ENCODE measurements at places on chromosomes 16 and 17.

GRCh38 chr17:80125656-80126448 is 21.1 kb downstream of the EIF4A3 start:
- DNase-seq: no peak

DNA sequence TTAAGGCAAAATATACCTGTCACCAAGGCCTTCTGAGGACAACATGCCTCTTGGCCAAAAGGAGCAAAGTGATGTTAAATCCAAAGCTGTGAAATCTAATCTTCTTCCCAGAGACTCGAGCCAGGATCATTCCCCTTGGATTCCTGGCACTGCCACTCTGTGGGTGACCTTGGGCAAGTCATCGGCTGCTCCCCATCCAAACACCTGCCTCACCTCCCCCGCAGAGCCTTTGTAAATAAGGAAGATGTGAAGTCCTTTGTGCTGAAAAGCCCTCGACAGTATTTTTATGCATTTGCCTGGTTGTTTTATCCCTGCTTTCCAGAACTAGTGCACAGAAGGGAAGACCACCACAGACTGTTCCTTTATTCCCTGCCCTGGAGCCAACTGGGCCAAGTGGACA is 5.4 kb upstream of the CEP295NL start:
- no peak for DNase-seq

- no peak for DNase-seq
Observed at GRCh38 chr16:87474566-87474996, 18.2 kb downstream of the ZCCHC14 start.

DNA sequence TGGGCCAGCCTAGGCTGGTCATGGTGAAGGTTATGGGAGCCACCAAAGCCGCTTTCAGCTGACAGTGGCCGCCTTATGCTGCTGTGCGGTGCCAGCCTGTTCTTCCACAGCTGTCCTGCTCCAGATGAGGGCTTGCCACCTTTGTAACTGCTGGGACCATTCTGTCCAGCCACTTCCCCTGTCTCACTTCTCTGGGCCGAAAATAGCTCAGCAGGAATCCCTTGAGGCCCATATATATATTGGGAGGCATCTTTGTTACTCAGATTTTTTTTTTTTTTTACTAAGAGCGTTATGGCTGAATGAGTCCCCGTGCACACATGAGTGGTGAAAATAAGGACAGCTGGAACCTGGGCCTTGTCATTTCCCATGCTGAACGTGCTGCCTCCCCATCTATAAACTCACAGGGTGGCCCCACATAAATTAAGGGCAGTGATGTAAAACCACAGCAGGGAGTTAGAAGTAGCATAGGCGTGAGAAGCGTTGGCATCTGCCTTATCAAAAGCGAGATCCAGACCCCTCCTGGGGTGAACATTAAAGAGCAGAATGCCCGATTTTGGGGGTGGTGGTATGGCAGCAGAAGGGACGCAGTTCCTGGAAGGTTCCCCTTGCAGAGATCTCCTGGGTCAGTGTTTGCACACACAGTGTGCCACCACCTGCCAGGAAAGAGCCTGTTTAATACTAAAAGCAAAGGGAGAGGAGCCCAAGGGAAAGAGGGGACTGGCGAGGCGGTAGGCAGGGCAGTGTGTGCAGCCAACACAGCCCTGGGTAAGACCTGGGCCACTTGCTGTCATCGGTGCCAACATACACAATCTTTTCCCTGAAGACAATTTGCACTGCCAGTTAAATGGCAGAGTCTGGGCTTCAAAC is 57.8 kb downstream of the USP43 start:
- no peak for DNase-seq

- DNase-seq: no peak
Observed at GRCh38 chr17:78544881-78545755, 32.1 kb downstream of the DNAH17 start.

DNA sequence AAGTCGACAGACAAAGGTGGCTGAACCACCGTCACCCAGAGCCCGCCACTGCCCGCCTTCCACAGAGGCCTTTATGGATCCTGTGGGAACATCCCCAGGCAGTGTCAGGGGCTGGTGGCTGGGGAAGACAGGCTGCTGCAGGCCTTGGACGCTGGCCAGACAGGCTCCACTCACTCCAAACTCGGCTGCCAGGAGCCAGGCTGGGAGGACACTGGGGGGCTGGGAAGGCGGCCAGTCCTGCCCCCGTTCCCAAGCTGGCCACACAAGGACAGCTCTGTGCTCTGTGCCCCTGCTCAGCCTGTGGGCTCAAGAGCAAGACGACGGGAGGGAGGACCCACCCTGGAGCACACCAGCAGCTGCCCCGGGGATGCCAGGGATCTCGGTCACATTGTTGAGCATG is 7.6 kb upstream of the LCAT start:
- peak; percentile 88 for DNase-seq

DNA sequence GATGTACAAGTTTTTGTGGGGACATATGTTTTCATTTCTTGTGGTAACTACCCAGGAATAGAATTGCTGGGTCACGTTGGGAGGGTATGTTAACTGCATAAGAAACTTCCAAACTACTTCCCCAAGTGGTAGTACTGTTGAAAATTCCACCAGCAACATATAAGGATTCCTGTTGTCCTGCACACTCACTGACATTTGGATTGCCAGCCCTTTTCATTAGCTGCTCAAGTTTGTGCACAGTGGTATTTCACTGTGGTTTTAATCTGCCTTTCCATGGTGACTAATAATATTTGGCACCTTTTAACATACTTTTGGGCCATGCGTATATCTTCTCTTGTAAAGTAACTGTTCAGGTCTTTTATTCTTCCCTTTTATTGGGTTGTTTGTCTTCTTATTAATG is 103.3 kb downstream of the GNAO1 start:
- DNase-seq: no peak

DNA sequence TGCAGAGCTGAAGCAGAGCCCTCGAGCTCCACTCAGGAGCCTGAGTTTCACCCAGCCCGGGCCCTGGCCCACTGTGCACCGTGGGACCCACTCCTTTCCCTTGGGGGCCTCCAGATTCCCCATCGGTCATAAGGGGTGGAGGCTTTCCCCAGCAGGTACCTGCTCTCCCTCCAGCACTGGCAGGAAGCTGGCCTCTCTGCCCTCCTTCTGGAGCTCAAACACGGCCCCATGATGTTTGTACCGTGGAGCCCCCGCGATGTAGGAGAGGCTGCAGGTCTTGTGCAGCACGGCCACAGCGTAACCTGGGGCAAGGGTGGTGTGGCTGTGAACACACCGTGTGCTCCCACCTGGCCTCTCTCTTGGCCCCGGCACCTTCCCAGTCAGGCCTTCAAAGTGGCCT is 29.9 kb downstream of the HASPIN start:
- no peak for DNase-seq

GRCh38 chr17:15502369-15503112 is 35.1 kb upstream of the CDRT4 start:
- DNase-seq: peak; percentile 33

- DNase-seq: no peak
Observed at GRCh38 chr17:72421128-72422092, 300.6 kb downstream of the SOX9 start.

DNA sequence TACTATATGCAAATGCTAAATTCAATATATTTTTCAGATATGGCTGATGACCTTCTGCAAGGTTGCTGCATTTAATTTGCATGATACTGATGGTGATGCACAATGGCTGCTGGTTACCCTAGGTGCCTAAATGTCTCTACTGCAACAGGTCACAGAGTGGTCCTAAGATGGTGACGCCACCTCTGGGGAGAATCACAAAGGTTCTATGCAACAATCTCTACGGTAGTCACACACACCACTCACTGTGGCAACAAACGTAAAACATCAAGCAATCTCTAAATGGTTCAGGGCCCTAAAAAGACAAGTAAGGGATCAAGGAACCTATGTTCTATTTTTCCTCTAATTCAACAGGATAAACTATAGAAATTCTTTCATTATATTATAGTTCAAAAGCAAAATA is 293.3 kb downstream of the CEP112 start:
- no peak for DNase-seq

DNA sequence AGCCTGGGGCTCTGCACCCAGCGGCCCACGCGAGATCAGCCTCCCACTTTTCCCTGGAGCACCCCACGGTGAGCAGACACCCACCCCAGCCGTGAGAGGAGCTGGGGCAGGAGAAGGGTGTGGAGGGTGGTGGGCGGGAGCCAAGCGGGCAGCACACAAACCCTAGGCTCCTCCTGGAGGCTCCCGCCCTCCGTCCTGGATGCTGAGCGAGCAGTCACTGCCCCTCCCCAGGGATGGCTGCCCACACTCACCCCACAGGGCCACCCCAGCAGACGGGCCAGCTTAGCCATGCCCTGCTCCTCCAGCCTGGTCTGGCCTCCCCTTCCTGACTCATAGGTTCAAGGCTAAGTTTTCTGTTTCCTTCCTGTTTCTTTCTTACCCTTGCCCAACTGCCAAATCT is 15.7 kb upstream of the ABCC3 start:
- DNase-seq: no peak

GRCh38 chr17:79306424-79307318 is 232.0 kb downstream of the ENGASE start:
- DNase-seq: no peak

GRCh38 chr17:74049167-74049966 is 154.1 kb upstream of the RPL38 start:
- DNase-seq: no peak

DNA sequence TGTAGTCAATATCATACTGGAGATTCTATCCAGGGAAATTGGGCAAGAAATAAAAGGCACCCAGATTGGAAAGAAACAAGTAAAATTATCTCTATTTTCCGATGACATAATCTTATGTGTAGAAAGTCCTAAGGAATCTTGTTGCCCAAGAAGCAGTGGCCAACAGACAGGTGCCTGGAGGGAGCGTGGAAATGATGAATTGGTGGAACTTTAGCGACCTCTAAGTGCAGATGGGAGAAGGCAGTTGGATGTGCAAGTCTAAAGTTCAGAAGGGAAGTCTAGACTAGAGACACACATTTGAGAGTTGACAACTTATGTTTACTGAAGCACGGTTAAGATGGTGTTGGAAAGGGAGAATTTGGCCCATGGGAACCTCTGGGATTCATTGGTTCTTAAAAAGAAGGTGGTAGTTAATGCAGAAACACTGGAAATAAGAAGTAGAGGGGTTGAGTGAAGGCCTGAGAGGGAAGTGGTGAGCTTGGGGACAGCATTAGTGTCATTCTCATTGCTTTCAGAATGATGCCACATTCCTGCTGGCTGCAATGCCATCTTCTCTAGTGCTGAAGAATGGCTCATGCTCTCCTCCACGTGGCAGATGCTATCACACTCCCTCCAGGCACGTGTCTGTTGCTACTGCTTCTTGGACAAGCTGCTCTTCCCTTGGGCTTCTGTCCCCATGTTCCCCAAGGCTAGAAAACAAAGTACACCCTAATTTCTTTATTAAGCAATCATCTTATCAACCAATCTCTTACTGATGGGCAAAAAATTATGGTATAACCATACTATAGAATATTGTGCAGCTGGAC is 24.0 kb downstream of the TAT start:
- DNase-seq: no peak

Measured in amygdala (tissue), 56 donors.